ENCODE measurements at places on chromosomes 16 and 17.
A peak's percentile ranks its signal among the peaks of the same experiment; 100 is the strongest.

DNA sequence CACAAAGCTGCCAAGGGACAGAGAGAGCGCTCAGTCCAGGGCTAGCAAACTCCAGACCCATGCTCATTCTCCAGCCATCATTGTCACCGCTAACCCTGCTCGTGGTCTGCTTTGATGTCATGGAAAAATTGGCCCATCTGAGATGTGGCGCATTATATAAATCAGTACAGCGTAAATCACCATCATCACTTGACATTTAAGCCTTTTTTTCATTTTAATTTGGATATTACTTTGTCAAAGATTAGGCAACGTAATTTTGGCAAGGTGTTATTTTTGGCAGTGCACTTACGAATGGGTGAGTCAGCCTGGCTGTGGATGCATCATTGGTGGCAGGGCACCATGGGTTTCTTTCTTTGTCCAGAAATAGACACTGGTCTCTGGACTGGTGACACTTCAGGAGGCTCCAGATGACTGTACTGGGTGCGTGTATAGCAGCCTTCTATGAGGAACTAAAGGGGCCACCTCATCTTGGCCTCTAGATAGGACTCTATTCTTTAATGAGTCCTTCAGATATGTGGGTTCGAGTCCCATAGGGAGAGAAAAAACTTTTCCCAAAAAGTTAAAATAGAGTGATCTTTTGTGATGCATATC lies 166.3 kb downstream of the MSI2 start:
- DNase-seq, result no peak

GRCh38 chr16:55252577-55252976 lies 71.4 kb upstream of the IRX6 start:
- DNase-seq, result no peak

DNA sequence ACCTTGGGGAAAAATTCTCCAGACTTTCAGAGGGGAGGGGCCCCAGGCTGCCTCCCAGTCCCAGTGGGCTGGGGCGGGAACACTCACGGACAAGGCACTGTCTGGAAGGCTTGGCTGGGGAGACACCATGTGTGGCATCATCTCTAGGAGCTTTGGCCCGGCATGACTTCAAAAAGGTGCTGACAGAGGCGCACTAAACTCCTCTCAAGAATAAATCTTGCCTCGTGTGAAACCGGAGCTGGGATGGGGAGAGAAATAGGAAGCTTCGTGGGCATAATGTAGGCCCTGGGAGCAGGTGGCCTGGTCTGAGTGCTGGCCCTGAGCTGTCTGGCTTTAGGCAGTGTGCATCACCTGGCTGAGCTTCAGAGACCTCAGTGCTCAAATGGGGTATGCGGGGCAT lies 5.7 kb downstream of the WSCD1 start:
- no peak for DNase-seq

DNA sequence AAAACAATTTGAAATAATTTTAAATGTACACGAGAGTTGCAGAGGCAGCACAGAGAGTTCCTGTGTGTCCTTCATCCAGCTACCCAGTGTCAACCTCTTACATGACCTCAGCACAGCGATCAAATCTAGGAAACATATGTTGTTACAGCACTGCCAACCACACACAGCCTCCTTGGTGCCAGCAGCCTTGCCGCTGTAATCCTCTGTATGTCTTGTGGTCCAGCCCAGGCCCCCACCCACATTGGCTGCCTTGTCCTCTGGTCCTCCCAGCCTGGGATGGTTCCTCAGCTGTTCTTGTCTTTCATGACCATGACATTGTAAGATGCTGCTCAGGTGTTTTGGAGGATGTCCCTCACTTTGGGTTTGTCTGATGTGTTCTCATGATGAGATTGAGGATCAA lies 178.0 kb downstream of the RPTOR start:
- DNase-seq, result no peak

DNA sequence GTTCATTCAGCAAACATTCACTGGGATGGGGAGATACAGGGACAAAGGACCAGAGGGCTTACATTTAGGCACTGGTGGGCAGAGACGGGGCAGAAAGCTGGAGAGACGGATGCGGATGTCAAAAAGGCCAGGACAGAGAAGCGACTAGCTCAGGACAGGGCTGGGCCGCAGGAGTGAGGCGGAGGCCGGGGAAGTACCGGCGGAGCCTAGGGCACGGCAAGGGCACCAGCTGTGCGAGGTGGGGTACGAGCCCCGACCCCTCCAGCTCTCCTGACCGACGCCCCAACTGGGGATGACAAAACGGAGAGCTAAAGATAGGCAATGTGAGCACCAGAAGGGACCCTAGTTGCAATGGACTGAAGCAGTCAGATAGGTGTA lies 3.9 kb upstream of the SGCA start:
- peak; percentile 45 for DNase-seq

- peak; percentile 89 for DNase-seq
Observed at GRCh38 chr17:58120195-58120822, 27.9 kb upstream of the OR4D1 start.

DNA sequence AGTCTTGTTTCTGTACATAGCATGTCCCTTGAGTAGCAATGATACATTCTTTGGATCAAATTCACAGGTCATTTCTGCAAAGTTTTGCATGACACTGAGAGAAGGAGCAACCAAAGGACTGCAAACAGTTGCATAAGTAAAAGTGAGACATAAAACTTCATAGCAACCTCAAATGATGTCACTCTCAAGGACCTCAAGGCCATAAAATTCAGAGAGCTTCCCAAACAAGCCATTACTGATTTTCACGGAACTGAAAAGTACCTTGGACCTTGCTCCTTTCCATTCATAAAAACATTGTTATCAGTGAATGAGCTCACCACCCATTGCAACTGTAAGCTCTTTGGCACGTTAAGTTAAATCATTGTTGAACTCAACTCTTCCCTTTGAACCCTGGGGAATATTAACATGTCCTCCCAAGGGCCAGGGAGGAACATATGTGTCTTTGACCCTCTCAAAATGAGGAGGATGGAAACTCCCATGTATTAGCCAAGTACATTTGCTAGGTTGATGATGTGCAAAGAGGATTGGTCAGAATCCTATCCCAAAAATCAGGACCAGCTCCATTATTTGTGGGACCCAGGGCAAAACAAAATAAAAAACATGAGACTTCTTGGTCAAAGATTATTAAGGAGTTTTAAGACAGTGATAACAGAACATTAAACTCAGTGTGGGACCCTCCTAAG lies 275.0 kb upstream of the DYNLRB2 start:
- no peak for DNase-seq

GRCh38 chr17:78673395-78673794 lies 96.2 kb upstream of the DNAH17 start:
- DNase-seq, result no peak

GRCh38 chr17:30000755-30001257 lies 59.4 kb downstream of the EFCAB5 start:
- DNase-seq, result peak; percentile 6

DNA sequence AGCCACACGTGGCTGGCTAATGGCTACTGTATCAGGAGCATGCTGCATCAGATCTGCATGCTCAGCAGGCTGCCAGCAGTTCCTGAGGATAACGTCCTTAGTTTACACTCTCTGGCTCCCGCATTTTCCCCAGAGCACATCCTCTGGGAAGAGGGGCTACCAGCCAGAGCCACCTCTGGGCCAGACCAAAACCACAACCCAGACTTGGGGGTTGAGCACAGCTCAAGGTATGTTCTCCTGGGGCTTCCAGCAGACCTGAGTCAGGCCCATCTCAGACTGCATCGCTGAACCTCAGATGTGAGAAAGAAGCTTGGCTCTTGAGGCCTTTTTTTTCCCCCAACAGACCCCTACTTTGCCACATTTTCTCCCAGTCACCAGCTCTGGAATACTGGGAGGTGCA lies 23.7 kb upstream of the WSCD1 start:
- no peak for DNase-seq

DNA sequence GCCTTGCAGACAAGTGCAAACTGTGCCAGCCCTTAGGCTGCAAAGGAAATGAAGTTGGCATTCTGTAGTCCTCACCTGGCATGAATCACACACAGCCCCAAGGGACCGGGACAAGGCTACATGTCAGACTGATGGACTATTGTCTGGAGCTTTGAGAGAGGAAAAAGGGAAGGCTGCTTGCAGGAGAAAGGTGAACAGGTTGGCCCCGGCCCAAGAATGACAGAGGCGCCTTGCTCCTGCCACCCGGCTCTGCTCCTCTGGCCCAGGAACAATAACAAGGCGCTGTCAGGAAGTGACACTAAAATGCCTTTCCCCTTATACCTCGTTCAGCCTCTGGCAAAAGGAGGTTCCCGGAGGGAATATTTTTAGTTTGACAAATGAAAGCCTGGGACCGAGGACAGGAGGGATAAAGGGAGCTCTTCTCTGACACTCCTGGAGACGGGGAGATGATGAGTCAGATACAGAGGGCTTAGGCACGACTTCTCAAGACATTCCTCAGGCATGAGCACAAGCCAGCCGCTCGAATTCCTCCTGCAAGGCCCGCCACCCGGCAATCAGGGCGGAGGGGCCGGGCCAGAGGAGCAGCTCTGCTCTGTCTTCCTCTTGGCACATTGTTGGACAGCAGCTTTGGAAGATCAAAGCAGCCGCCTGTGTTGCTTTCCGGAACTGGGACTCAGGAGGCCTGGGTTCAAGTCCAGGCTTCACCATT lies 105.8 kb downstream of the NOG start:
- DNase-seq, result peak; percentile 80

DNA sequence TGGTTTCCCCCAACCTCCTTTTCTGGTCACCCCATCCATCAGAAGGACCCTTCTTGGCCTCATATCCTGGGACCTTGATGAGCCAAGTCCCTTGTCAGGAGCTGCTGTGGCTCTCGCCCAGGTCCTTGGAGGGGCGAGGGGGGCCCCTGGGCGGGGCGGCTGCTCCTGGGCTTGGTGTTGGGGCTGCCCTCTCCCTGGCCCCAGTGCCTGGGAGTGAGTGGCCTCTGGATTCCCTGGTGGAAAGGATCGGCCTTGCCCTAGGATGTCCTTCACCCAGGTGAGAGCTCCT lies 6.2 kb upstream of the NOTUM start:
- no peak for DNase-seq

Data from GM23338 (cell line).